ENCODE measurements at places on chromosomes 5 and 9.

DNA sequence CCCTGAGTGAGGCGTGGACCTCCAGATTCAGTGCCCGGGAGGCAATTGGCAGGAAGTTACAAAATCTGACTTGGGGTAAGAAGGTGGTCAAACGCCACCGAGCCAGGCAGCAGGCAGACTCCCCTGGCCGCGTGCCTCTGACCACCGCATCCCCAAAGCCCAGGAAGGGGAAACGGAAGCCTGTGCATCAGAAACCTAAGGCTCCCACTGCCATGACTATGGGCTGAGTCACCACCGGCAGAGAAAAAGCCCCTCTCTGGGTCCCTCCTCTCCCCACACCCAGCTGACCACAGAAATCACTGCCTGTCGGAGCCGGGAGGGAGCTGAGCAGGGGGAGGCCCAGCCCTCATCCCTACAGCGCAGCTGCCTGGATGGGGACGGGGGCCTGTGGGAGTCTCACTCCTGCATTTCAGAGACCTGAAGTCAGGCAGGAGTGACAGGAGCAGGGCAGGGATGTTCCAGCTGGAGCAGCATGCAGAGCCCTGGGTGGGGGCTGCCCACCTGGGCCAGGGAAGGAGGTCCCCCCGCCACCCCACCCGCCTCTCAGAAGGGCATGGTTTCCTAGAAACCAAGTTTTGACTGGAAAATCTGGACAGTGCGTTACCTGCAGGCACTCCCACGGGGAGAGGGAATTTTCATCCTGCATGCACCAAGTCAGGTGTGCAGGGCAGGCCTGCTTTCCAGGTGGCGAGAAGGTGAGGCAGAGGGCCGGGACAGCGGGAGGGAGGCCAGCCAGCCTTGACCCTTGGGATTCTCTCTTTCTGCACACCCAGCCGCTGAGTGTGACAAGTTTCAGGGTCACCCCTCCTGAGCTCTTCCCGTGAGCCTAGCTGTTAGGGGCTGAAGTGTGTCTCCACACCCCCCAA, 68.2 kb downstream of the LRSAM1 start:
- peak; percentile 40 for DNase-seq

GRCh38 chr9:118000581-118000980, 296.4 kb downstream of the TLR4 start:
- DNase-seq = no peak

DNA sequence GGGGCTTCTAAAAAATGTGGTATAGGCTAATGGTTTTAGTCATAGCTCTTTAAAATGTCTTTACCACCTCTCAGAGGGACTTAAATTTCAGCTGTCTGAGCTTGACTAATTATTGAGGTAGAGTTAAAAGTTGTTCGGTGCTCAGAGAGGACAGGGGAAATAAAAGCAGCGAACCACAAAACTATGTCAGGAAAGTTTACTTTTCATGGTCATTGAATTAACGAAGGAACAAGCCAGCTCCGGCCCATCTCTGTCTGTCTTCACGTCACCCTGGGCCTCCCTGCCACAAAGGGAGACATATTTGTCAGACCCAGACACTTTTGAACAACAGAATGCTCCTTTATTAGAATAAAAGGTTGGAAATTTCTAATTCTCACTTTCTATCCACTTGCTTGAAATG, 98.8 kb upstream of the EFNA5 start:
- no peak for DNase-seq

- no peak for DNase-seq
Measured at GRCh38 chr5:60346393-60346792, 353.6 kb downstream of the DEPDC1B start.

GRCh38 chr5:173420108-173420507, 91.9 kb upstream of the STC2 start:
- DNase-seq = no peak

GRCh38 chr9:2502760-2503159, 118.8 kb upstream of the VLDLR start:
- no peak for DNase-seq

DNA sequence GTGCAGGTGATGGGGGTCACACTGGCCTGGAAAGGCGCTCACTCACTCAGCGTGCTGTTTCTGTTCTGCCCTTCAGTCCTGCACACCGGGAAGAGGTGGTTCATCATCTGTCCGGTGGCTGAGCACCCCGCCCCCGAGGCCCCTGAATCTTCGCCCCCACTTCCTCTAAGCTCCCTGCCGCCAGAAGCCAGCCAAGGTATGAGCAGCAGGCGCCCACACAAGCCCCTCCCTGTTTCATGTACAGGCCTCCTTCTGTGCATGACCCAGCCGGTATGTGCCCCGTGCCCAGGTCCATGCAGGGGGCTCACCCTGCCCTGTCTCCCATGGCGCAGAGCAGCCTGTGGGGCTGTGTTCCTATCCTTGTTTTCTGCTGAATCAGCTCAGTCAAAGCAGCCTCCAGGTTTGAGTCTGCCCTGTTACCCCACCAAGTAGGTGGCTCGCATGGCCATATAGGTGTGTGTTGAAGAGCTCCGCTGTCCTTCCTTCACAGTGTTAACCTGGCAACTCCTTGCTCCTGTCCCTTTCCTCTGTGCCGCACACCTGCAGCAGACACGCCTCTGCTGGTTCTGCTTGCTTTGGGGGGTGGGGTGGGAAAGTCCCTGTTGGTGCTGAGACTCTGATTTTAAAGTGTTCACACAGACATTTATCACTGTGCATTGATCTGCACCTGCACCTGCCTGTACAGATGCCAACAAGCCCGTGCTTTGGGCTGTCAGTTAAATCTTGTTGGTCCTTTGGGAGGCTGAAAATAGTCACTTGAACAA, 84.8 kb downstream of the WNK2 start:
- no peak for DNase-seq

DNA sequence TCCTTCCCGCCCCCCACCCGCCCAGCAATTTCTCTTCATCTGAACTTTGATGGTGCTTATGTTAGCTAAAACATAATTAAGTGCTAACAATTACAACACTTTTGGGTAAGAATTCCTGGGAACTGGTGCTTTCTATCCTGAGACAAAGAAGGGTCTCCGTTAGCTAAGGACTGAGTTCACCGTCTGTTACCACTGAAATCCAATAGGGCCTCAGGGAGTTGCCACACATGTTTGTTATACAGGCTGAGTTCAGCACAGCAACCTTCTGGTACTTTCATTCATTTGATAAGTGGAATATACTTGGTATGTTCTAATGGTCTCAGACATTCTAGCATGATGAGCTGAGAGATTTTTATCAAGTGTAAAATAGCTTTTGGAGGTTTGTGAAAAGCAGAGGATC, 437.9 kb downstream of the EFNA5 start:
- no peak for DNase-seq

GRCh38 chr5:158390577-158390976, 531.6 kb upstream of the CLINT1 start:
- no peak for DNase-seq

GRCh38 chr9:89941875-89942274, 337.1 kb downstream of the GADD45G start:
- DNase-seq = no peak

- no peak for DNase-seq
Measured at GRCh38 chr9:15843931-15844330, 291.1 kb downstream of the CCDC171 start.

GRCh38 chr5:160092514-160092913, 26.7 kb downstream of the PWWP2A start:
- no peak for DNase-seq

DNA sequence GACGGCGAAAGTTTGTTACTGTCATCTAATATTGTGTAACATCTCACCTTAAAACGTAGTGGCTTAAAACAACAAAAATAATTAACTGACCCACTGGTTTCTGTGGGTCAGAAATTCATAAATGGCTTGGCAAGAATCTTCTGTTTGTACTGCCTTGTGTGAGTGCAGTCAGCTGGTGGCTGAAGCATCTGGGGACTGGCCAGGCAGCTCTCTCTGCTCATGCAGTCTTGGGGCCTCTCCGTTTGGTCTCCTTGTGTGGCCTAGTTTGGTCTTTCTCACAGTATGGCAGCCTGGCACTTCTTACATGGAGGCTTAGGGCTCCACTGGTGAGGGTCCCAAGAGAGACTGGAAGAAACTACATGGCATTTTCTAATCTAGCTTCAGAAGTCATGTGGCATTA, 49.0 kb upstream of the CTXN3 start:
- no peak for DNase-seq

- DNase-seq = no peak
Measured at GRCh38 chr9:128370367-128370751, 815 bp upstream of the URM1 start.

DNA sequence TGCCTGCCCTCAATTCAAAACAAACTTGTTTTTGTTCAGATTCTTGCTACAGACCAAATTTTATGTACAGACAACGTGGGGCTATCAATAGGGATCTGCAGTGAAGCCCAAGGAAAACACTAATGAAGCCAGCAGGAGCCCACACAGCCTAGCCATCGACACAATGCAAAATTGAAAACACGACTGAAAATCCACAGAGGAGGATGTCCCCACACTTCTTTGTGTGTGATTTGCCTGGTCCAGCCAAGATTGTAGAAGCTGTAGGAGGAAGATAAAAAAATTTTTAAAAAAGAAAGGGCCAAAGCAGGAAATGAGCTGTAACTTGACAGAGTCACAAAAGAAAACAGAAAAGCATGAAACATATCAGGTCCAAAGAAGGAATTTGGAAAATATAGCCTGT, 34.8 kb downstream of the HTR4 start:
- no peak for DNase-seq

DNA sequence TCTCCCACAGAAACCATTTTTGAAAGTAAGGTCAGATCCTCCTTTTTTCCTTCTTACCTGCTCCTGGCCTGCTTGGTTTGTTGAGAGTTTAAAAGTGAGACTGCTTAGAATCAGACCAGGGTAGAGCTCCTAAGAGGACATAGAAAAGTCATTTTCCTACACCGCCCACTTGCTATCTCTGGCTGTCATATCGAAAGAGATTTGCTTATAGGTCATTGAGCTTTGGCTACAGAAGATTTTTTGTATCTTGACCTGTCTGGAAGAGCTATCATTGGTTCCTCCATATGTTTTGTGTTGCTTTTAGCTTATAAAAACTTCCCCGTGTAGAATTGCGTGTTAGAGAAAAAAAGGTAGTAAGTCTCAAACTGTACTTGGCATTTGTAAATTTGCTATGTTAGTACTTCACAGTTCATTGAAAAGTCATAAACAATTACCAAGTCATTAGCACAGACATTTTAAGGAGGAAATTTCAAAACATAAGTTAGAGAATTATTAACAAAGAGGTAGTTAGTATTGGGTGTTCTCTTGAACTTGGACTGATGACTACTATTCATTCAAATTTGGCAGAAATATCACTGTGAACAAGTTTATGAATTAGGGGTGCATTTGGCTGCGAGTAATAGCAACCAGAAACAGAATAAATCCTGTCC, 96.6 kb downstream of the MAN2A1 start:
- no peak for DNase-seq

DNA sequence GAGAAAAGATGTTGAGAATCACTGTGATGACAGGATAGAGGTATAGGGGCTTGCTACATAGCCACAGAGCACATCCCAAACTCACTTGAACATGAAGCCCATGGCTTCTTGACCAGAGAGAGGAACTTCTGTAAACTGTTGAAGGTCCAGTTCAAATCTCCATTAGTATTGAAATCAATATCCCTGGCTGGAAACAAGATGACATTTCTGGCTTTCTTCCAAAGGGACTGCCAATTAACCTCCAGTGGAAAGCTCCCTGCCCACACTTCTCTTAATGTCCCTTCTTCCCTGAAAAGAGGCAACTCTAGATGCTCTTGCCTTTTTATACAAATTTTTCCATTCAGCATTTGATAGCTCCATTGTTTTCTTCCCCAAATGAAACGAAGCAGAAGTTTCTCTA, 612.1 kb downstream of the EBF1 start:
- no peak for DNase-seq

DNA sequence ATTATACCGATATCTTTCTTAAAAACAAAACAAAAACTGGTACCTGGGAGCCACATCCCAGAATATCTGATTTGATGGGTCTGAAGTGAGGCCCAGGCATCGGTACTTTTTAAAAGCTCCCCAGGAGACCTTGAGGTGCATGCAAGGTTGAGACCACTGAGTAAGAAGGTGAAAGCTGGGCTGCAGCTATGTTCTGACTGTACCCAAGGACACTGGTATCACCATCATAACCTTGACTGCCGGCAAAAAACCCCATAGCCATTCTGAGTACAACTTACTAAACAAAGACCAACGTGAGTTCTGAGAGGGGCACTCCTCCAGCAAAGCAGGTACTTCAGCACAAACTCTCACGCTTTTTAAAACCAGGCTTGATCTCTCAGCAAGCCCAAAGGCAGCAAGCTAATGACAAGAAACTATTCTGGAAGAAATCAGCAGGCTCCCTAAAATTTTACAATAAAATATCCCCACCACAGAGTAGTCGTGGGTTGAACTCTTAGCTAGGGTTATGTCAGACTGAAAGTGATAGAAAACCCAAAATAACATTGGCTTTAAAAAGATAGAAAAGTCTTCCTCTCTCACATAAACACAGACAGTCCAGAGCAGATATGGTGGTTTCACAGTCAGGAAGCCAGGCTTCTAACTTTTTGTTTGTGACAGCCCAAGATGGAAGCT, 263.9 kb downstream of the SAXO1 start:
- no peak for DNase-seq

DNA sequence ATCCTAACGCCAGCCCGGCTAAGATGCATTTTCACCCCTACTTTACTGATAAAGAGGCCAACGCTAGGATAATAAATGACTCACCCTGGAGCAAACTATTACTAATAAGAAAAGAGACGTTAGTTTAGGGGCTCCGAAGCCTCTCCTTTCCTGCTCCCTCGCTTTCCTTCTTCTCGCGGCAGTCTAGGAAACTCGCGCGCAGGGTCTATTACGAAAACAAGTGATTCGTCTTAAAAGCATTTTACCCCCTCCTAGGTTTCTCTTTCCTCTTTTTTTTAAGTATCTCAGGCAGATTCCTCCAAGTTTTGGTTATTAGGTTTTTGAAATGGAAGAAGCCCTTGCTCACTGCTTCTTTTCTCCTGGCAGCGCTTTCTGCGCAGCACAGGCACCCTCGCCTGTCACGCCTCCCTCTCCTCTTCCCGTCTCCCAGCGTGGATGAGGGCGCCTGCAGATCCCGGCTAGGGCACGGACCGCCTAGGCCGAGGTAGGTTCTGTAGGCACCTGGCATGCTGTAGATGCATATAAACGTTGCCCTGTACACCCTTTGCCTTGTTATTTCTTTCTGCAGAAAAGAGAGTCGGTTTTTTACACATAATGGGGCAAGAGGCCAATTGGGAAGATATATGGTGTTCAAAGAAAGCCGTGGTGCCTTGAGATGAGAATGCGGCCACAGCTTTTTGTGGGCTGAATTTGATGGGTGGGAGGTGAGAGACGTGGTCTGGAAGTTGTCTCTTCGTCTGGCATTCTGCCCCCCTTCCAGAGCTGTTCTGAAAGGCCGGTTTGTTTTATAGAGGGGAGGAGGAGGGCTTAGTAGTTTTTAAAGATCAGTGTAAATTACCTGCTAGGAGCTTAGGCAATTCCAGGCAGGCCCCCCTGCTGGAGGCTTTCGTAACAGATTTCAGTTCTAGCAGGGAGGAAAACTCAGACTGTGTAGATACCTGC, 983 bp downstream of the GCNT1 start:
- DNase-seq = peak; percentile 33

Measured in GDM1 (cell line).